ENCODE measurements at places on chromosomes 4 and X. TPM values are rescaled to one million over a fixed set of nuclear protein-coding genes. Genes with fewer than 3 reads are reported as not detected.
A peak's percentile ranks its signal among the peaks of the same experiment; 100 is the strongest.

- no peak for DNase-seq
Observed at GRCh38 chr4:2511645-2512131, 24.8 kb upstream of the FAM193A start.

GRCh38 chr4:118997601-118998000 lies 108.9 kb downstream of the SYNPO2 start:
- DNase-seq = no peak

DNA sequence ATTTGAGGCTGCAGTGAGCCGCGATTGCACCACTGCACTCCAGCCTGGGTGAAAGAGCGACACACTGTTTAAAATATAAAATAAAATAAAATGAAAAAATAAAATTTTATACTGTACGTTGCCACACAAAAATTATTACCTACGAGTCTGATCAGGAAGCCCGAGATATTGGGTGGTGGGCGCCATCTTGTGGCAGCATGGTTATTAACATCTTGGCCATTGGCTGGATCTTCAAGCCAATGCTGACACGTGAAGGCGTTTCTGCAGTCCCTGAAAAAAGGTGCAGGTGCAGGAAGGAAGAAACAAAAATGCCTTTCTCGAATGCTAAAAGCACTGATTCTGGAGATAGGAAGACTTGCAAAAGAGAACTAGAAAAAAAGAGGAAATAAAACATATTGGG lies 4.9 kb upstream of the TLR8 start:
- peak; percentile 54 for DNase-seq

GRCh38 chr4:141905751-141906150 lies 269.4 kb downstream of the IL15 start:
- DNase-seq = no peak

P2RY10 gene
- 0.25 TPM for total RNA-seq

NAA11 gene
- not detected for total RNA-seq

GABRG1 gene
- total RNA-seq = 0.08 TPM
